Transverse colon (tissue), 4 donors: ENCODE measurements at places on chromosomes 4 and X. TPM values are rescaled to one million over a fixed set of nuclear protein-coding genes. Genes with fewer than 3 reads are reported as not detected.

Gene CHRDL1
- 13.8 TPM for total RNA-seq

Gene OPHN1
- 6.1 TPM for total RNA-seq

- DNase-seq = no peak
These were observed 75.7 kb downstream of the CPEB2 start for GRCh38 chr4:15077969-15078368.

Gene RTL9
- total RNA-seq = not detected

GRCh38 chrX:135213200-135213844 lies 38.5 kb upstream of the ETDA start:
- DNase-seq = no peak

GRCh38 chr4:109719604-109720003 lies 10.3 kb downstream of the PLA2G12A start:
- DNase-seq = no peak

DNA sequence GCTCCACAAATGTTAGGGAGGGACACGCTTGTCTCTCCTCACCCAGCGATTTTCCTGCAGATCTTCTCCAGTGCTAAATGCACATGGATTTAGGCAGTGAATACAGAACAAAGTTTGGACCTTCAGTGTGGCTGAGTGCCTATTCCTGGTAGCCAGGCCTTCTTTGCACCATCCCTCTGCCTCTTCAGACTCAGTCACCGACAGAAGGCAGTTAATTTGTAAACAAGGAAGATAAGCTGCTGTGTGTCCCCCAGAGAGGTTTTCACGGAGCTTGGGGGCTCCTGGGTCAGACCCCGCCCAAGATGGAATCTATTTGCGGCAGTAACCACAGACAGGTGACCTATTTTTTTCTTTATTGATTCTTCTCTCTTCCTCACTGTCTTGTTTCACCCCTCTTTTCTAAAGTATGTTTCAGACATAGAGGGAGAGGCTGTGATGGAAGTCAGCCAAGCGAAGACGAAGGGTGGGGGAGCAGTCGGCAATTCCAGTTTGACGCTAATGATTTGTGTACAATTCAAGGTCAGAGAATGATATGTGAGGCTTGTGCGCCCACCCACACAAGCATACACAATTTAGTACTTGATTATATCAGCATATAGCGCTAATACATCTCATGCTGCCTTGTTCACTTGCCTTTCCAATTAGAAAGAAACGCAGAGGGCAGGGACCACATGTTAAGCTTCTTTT lies 200.8 kb downstream of the MGST2 start:
- no peak for DNase-seq

DNA sequence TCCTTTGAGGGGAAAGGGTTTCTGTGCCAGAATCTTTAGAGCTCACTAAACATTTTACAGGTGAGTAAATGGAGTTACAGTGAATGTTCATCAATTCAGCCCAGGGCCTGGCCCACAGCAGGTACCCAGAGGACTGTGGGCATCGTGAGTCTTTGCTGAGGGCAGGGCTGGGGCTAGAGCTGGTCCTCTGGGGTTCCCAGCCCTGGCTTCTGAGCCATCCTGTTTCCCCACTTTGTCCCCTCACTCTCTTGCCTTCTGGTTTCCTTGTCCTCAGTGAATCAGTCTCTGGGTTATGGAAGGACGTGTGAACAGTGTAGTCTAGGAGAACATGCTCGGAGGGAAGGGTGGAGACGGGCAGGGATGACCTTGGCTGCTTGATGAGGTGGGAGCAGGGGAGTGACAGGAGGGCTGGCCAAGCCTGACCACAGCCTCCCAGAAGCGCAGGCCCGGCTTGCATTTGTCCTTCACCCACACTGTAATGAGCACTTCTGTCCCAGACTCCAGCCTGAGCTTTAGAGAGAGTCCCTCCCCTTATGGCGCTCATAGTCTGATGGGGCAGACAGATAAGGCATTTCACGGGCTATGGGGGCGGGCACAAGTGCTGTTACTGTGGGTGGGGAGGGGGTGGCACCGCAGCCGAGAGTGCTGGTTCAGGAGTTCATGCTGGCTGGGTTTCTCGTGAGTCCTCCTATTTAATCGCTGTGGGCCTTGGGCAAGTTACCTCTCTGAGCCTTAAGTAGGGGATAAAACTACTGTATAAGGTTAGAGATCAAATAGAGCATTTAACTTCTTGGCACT lies 17.3 kb downstream of the TBC1D14 start:
- DNase-seq = peak; percentile 87

Gene GAGE2A
- total RNA-seq = not detected

- no peak for DNase-seq
These were observed 3.6 kb upstream of the RNF175 start for GRCh38 chr4:153763404-153763803.

DNA sequence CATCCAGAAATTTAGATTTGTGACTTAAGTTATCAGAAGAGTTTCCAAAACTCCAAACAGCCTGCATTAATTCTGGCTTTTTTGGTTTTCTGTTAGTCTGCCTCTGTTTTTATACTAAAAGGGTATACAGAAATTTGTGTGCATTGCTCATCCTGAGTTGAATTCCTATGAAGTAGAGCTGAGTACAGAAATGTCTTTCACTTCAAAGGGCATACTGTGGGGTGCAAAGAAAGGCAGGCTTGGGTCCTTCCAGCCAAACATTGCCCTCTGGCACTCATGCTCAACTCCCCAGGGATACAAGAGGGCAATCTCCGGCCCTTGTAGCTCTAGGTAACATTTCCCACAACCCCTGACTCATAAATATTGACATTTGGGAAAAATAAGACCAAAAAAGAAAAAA lies 27.6 kb upstream of the TMEM184C start:
- DNase-seq = no peak
